T-helper 9 cell (primary cell): ENCODE measurements at places on chromosomes 6 and 20.

DNA sequence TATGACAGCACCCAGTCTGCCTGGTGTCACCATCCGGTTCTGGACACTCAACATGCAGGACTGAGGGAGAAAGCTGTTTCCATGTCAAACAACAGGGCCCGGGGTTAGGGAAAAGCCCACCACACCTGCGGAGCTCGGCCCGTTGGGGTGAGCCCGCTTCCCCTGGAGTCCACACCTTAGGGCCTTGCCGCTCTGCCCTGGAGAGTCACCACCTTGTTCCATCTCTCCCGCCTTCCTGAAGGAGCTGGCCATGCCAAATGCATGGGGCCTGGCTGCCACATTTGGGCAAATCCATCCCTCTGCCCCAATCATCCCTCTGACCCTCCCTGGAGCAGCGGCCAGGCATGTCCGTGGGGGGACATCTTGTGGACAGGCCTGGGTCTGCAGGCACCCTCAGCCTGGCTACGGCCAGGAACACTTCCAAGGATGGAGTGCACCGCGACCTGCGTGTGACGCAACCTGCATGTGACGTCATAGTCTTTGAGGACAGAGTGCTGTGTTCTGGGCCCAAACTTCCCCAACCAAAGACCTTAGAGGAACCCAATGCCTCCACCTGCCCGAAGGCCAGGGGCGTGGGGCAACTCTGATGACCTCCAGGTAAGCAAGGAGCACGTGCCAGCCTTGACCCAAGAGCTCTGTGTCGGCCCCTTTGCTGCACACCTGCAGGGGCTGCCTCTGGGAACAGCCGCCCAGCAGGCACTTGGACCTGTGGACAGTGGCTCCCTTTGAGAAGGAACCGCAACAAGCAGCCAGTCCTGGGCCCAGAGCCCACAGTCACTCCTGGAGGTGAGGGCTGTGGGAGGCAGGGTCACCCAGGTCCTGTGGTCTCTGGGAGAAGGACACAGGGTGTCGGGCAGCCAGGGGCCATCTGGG lies 1.7 kb downstream of the CABLES2 start:
- DNase-seq, result no peak

GRCh38 chr6:97059473-97059872 lies 134.9 kb downstream of the KLHL32 start:
- DNase-seq, result no peak

DNA sequence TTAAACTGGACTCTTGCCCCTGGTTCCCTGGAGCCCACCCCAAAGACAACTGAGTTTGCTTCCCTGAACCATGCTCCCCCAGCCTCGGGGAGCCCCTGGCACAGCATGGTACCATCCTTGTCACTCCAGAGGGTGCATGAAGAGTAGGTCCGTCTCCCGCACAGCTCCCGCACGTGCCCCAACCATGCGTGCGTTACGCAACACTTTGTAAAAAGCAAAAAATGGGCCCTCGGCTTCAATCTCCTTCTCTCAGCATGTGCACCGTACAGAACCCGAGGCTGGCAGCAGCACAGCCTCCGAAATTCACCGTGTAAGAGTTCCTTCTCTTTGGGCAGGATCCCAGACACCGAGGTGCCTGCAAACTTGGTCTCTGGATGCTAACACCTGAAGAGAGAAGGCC lies 5.6 kb downstream of the PMEPA1 start:
- no peak for DNase-seq

GRCh38 chr6:134223796-134224420 lies 94.0 kb downstream of the SGK1 start:
- no peak for DNase-seq

DNA sequence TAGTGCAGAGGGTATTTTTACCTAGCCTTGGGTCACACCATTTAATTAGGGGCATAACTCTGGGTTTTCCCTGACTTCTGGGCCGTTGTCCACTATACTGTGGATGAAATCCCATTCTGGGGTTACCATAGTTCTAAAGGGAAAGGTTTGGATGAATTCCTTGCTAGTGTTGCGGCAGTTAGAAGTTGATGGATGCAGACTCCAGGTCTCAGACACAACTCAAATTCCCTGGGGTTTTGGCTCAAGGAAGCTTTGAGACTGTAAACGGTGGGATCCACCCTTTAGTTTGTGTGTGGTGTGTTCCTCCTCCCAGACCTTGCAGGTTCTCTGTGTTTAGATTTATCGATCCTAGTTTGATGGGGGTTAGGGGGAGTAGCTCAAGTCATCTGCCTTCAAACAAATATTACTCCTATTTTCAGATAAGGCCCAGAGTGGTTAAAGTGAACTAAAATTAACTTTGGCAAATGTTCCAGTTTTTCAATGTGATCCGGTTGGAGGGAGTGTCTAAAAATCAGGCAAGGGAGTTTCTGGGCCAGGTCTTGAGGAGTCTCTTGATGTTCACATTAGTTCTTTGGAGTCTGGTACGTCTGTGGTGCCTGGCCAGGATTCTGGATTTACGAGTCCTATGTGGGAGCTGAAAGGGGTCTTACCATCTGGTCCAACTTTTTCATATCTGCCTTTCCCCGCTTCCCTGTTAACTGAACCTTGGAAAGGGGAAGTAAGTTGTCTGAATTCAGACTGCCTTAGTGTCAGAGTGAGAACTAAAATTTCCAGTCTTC lies 1.5 kb downstream of the RALY start:
- no peak for DNase-seq

DNA sequence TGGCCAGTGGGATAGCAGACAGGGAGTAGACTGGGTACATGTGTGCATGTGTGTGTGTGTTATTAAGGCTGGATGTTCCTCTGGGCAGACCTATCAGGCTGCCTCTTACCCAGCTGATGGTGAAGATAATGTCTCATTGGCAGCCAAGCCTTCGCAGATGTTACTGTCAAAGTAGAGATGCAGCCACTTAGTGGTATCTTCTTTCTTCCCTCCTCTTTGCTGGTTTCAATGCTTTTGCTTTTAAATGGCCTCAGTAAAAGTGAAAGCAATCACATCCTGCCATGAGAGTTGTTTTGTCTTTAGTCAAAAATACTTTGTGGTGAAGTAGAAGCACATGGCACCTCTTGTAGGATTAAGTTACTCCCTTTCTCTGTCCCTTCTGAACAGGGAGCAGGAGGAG lies 57.5 kb downstream of the SNRNP48 start:
- DNase-seq, result no peak

DNA sequence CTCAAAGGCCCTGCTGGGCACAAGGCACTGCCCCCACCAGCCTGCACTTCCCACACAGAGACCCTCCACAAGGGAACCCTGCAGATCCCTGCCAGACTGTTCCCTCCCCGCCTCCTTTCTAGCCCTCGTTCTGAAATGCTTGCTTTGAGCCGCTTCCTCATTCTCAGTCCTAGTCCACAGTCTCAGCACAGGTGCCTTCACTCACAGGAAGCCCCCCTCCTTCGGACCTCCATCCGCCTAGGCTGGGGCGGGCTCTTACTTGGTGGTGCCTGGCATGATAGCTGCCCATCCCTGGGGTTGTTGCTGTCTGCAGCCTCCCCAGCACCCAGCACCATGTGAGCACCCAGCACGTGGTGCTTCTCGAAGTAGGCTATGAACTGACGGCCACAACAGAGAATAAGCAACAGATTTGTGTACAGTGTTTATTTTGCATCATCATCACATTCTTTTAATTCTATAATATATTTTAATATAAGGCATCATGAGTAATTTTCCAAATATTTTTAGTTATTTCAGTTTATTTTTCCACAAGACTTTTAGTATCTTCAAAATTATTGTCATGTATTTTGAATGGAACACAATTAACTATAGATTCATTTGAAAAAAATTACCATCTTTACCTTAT lies 12.3 kb downstream of the CST5 start:
- no peak for DNase-seq

DNA sequence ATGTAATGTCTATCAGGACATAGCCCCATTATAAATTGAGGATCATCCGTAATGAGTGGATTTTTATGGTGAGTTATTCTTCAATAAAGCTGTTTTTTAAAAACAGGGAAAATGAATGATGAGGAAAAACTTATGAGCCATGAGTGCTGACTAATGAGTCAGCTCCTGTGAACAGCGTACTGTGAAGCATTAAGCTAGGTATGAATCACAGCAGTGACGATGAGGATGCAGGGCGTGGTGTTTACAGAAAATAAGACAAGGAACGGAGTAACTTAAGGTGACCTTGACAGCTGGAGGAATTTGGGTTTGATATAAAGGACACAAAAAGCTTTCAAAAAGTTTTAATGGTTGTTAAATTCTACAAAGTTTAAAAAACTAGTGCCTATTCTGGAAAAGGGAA lies 96.3 kb downstream of the FOXF2 start:
- no peak for DNase-seq

- DNase-seq, result no peak
These were observed 21.9 kb upstream of the MBOAT1 start for GRCh38 chr6:20234136-20234535.

- DNase-seq, result no peak
These were observed 282.6 kb upstream of the ID4 start for GRCh38 chr6:19554356-19555225.
